ENCODE measurements at places on chromosomes 2 and 18.

GRCh38 chr2:23384551-23385343 lies at the start of gene KLHL29:
Gene KLHL29, plus strand, starts transcription at chr2:23385179. Its CDS starts 177,018 bp downstream, at chr2:23562197.
- DNase-seq: no peak

GRCh38 chr2:236169151-236169721 lies 1.1 kb upstream of the GBX2 start:
- DNase-seq: no peak

GRCh38 chr2:150729495-150729955 lies 242.1 kb upstream of the RND3 start:
- DNase-seq: no peak

DNA sequence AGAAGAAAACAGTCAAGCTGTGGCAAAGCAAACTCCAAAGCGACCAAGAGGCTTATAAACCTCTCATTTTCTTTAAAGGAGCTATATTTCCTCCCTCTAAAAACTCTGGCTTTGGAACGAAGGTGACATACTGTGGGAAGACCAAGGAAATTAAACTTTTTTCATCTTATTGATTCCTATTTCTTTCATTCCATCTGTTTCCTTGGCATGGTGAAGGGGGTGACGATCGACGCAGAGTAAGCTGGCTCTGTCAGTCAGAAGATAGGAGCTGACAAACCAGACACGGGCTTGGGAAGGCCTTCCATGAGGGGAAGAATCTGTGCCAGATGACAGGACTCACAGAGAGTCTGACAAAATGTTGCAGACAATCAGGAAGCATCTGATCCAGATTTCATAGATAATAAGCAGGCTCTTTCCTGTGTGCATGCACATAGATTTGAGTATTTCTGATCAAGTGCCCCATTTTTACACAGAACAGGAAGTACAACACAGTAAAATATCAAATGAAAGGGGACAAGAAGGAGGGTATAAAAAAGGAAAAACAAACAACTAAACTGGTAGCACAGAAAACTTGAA lies 261.7 kb downstream of the SATB2 start:
- no peak for DNase-seq

DNA sequence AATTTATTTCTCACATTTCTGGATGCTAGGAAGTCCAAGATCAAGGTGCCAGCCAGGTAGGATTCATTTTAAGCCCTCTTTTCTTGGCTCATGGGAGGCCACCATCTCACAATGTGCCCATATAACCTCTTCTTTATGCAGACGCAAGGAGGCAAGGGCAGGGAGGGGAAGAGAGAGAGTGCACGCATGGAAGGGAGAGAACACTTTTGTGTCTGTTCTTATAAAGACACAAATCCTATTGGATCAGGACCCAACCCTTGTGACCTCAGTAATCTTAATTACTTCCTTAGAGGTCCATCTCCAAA lies 32.5 kb downstream of the CMPK2 start:
- no peak for DNase-seq

DNA sequence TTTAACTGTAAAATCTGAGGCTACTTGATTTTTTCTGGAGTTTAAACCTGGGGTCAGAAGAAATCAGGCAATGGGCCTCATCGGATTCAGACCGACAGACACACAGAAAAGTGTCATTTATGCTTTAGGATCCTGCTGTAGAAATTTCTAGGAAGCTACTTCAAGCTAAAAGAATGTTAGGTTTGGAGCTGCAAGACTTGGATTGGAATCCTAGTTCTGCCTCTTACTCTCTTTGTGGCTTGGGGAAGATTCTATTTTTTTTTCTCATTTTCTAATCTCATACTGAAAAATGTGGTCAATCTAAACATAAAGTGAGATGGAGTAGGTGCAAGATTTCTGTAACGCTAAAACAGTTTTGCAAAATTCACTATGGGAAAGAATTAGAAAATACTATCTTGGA lies 48.8 kb upstream of the KCNE4 start:
- no peak for DNase-seq

- no peak for DNase-seq
Measured at GRCh38 chr18:24408496-24408895, 10.9 kb upstream of the OSBPL1A start.

DNA sequence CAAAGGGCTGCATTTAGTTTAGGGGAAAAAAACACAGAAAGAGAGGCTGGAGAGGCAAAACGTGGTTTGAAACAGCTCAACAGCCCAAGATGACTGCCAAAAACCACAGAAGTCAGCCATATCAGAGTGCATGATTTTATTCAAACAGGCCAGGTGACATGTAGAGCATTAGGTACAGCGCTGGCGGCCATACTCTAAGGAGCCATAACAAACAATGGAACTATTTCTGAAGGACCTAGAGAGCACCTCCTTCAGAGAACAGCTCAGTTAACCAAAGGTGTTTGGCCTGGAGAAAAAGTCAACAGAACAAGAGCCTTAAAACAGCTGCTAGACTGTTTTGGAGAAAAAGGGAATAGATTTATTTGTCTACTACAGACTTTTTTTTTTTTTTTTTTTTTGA lies 2.6 kb downstream of the THADA start:
- no peak for DNase-seq

GRCh38 chr2:15614545-15615300 lies 23.1 kb downstream of the DDX1 start:
- no peak for DNase-seq

GRCh38 chr2:26712486-26713465 lies 20.3 kb downstream of the KCNK3 start:
- no peak for DNase-seq

DNA sequence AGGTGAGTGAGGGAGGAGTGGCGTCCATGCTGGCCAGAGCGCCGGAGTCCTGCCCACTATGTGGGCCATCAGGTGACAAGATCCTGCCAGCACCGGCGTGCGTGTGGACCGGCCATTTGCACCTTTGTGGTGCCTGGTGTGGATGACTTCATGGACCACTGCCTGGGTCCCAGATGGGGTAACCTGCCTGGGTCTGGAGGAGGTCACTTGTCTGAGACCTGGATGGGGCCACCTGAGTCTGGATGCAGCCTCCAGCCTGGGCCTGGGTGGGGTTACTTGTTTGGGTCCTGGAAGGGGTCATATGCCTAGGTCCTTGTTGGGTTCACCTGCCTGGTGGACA lies 299.6 kb downstream of the NDUFA10 start:
- no peak for DNase-seq

DNA sequence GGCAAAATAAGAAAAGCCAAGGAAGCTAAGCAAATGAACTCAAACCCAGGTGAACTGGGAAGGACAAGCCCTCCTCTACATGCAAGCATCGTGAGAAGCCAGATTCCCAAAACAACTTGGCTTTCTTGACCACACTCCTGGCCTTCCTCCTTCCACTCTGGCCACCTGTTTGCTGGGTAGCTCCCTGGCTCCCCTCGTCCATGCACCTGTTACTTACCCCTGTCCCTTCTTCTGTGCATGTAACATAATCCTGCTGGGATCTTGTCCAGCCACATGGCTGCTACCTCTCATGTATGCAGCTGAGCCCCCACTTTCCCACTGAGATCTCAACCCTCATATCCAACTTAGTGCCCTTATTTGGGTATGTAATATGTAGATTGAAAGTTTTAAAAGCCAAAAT lies 121.6 kb downstream of the MYO5B start:
- DNase-seq: no peak

DNA sequence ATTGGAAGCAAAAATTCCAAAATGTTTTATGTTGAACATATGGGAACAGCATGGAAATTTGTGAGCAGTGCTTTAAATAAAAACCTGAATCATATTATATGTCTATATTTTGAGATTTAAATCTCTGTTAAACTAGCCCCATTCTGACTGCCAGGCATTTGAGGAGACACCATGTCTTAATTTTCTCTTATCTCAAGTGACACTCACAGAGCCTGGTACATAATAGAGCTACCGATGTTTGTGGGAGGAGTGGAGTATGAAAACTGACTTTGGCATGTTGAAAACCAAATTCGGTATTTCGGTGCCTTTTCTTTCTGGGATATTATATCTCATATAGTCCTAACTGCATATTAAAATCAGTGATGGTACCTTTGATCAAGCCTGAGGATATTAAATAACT lies 124.1 kb downstream of the PTPRM start:
- no peak for DNase-seq

GRCh38 chr18:53605198-53605597 lies 619.3 kb downstream of the MBD2 start:
- DNase-seq: no peak

DNA sequence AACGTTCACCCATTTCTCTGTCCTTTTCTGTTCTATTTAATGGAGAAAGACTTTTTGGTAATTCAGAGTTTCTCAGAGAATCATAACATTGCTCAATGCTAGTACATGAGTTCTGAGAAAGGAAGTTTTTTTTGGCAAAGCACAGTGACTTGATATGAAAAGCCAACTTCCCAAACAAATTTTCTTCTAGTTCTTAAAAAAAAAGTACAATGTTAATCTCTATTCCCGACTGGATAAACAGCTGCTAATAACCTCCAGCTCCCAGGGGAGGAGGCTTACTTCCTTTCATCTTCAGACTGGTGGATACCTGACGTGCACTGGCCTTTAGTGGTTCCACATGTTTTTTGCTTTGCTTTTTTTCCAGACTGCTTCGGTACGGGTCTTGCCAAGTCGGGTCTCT lies 284.6 kb upstream of the CCDC68 start:
- DNase-seq: no peak

- no peak for DNase-seq
Measured at GRCh38 chr2:120161190-120161589, 62.0 kb downstream of the TMEM185B start.

DNA sequence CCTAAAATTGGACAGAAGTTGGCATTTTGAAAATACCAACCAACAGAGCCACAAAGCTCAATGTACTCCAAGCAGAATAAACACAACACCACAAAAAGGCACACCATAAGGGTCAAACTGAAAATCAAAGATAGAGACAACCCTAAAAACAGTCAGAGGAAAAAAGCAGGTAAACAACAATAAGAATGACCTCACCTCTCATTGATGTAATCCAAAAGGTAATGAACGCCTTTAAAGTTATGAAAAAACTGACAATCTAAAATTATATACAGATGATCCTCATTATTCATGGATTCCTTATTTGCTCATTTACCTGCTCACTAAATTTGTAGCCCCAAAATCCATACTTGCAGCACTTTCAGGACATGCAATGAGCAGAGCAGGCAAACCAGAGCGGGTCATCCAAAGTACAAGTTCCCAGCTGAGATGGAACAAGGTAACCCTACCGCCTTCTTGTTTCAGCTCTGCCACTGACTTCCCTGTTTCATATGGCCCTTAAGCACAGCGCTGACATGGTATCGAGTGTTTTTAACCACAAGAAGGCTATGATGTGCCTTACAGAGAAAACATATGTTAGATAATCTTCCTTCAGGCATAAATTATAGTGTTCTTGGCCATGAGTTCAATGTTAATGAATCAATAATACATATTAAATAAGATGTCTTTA lies 17.0 kb downstream of the RTN4 start:
- DNase-seq: no peak

DNA sequence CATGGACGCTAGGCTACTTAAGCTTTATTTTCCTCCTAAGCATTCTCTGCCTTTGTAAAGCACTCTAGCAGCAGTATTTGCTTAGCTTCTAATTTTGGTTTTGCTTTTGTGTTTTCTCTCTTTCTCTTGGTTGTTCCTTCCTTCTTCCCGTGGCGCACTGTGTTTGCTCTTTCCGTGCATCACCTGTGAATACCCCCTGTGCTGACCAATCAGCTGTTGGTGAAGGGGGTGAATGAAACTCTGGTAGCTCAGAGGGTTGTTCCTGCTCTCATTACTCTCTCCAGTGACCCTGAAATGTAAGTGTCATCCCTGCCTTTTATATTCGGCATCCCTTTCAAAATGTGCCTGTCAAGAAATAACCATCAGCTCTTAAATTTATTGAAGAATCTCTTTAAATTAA lies 45.5 kb upstream of the TNFRSF11A start:
- no peak for DNase-seq

- no peak for DNase-seq
Measured at GRCh38 chr18:39647627-39648534, 2082.3 kb upstream of the CELF4 start.

GRCh38 chr2:135150725-135151124 lies 98.6 kb downstream of the RAB3GAP1 start:
- DNase-seq: no peak

DNA sequence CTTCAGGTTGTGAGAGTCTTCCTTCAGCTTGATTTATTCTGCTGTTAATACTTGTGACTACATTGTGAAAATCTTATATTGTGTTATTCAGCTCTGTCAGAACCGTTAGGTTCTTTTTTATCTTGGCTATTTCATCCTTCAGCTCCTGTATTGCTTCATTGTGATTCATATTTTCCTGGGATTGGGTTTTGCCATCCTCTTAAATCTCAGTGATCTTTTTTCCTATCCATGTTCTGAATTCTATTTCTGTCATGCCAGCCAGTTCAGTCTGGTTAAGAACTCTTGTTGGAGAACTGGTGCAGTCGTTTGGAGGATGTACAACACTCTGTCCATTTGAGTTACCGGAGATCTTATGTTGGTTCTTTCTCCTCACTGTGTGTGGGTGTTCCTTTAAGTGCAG lies 19.1 kb downstream of the MSTN start:
- no peak for DNase-seq

DNA sequence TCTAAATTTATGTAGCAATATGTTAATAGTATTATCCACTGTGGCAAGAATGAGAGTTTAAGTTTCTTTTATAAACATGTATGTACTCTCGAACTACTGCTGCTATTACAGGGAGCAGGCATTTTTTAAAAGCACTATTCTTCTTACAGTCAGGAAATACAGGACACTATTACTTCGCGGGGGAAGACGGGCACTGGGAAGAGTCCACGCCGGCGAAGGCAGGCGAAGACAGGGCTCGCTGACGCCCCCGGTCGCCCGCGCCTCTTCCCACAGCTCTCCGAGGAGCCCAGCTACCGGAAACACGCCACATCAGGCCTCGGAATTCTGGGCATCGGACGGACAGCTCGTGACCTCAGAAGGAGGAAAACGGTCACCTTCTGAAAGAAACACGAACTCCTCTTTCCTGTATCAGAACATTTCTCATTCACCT lies 90.2 kb downstream of the FAM161A start:
- no peak for DNase-seq

DNA sequence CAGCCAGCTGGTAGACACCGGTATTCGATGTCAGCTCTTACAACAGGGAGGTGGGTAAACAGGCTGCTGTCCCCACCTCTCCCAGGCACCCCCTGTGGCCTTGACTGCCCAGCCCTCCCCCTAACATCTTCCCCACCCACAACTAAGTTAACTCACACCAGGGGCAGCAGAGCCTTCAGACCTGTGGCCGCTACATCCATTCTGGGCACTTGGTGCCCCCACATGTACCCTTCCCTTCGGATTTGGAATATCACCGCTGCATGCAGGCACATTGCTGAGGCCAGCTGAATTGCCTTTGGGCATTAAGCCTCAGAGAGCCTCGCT lies 130.3 kb downstream of the MYCN start:
- DNase-seq: no peak
